ENCODE measurements at places on chromosomes 2 and 18.

- DNase-seq = no peak
Measured at GRCh38 chr18:68428661-68429060, 286.2 kb downstream of the TMX3 start.

DNA sequence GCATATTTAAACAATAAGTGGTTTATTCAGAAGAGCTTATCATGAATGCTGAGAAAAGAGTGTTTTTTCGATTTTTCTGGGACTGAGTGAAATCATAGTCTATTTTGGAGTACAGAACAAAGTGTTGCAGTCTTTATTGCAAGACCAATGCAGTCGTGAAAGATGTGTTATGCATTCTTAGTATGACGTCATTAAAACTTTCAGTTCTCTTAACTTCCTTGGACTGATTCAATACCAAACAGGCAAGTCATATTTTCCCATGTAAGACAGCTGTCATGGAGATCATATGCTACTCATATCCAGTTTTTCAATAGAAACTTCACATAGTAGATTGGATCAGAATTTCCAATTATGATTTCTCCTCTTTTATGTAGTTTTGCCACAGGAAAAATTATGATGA, 92.6 kb downstream of the RIT2 start:
- DNase-seq = no peak

DNA sequence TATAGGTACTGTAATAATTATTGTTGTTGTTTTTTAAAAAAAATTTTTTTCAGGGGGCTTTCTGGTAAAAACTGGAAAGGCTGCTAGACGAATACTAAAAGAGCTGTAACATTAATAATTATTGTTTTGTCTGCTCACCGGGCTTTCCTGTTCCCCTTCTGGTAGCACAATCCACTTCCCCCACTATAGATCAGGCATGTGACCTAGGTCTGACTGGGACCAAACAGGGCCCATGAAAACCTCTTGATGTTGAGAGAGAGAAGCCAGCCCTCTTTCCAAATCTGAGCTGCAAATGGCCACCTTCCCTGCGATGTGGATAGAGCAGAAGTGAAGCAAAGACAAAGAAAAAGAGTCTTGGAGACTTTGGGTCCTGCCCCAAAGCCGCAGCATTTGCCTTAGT, 23.4 kb downstream of the SH2D6 start:
- DNase-seq = no peak

- no peak for DNase-seq
Measured at GRCh38 chr2:68475110-68475509, 7.7 kb downstream of the APLF start.

- DNase-seq = no peak
Measured at GRCh38 chr2:239223310-239224198, 177.3 kb downstream of the HDAC4 start.

DNA sequence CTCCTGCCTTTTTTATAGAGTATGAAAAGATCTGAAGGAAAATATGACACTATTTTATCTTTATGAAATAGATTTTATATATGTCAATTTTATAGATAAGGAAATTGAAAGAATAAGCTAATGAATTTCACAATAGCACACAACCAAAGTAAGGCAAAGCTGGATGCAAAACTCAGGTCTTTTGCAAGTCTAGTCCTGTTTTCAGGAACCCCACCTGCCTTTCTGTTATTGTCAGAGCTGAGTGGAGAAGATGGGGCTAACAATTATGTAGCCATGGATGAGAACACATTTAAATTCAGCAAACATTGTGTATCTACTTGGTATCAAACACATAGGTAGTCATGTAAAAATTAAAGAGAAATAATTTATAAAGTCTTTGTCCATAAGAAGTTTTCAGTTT, 161.5 kb upstream of the ZEB2 start:
- no peak for DNase-seq

DNA sequence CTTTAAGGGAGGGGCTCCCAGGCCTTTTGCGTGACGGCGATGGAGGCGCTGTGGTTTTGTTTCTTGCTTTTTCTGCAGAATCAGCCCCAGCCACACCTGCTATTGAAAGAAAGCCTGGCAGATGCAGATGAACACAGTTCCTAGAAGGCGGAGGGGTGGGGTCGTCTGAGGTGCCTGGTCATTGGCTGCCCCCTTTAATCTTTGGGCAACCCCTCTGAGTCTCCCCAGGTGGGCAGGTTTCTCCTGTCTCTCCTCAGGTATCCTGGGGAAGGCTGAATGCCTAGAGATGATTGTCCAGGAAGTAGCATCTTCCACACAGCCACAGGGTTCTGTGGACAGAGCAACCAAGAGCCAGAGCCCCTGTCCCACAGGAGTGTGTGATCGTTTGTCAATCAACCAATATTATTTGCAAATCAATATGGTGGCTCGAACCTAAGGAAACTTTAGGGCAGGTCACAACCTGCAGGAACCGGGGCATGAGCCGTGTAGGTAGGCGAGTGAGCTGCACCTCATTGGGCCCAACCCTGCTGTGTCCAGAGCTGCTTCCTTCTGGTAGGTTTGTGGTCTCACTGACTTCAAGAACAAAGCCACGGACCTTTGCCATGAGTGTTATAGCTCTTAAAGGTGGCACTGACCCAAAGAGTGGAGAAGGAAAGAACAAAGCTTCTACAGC, 104.3 kb downstream of the NDUFA10 start:
- DNase-seq = no peak

- DNase-seq = no peak
Measured at GRCh38 chr2:122750808-122751207, 995.4 kb downstream of the TSN start.

- DNase-seq = no peak
Measured at GRCh38 chr2:127219171-127220070, 678 bp downstream of the CYP27C1 start.

DNA sequence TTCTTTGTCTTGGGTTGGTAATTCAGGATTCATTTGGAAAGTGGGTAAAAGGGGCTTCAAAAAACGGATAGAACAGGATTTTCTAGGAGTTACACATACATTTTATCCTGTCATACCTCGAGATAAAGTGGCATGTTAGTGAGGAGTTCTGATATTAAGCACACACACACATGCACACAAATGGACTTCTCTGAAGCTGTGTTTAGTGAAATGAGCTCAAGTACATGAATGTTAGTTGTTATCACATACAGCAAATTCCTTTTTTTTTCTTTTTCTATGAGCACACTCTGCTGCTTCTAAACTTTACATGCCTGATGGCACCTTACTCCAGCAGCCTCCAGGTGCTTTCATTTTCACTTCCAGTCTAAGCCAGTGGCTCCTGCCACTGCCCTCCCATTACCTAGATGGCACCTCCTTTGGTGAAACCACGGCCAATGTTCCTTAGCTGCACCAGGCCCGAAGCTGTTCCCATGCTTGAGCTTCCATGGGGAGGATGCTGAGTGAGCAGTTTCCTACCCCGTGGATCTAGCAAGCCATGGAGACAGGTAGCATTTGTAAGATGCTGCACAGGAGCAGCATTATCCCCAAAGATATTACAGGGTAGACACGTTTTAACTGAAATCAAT, 49.7 kb downstream of the STAT1 start:
- DNase-seq = no peak

DNA sequence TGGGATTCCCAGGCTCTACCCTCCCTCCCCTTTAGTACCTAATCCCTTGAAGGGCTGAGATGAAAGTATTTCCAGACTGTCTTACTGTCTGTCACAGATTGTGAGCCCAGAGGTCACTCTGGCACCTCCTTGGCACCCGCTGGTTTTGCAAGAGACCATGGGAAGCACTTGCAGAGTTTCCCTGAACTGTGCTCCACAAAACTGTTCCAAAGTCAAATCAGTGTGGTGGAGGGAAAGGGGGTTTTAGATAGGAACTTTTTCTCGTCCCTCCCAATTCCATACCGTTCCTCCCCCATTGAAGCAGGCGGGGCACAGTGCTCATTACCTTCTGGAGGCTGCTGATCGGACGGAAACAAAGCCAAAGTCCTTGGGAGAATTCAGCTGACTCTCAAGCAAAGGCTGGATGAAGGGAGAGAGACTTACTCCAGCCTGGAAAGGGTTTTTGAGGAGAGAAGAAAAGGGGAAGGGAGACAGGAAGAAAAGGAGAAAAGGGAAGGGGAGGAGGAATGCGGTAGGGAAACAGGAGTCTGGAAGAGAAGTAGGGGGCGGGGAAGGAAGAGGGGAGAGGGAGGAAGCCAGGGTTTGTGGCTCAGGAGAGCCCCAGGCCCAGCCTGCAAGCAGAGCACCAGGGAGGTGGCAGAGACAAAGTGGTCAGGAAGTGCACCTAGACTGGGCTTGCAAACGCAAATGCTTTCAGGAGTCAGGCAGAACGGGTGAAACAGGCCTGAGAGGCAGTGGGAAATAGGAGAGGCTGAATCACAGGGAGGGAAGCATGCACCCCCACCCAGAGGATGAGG, 88.4 kb upstream of the SP3 start:
- no peak for DNase-seq

- DNase-seq = no peak
Measured at GRCh38 chr2:144339048-144339447, 180.9 kb downstream of the ZEB2 start.

DNA sequence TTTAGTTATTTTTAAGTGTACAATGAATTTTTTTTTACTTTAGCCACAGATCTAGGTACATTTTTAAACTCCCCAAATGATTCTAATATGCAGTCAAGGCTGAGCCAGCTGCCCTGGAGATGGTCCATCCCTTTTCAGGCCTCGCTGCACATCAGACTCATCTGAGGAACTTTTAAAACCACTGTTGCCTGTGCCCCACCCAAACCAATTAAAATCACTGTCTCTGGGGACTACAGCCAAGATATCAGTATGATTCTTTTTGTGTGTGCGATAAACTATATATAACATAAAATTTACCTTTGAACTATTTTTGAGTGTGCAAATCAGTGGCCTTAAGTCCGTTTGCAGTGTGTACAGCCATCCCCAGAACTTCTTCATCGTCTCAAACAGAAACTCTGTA, 9.1 kb upstream of the MALT1 start:
- no peak for DNase-seq

- DNase-seq = no peak
Measured at GRCh38 chr2:17640406-17640805, 99.9 kb downstream of the VSNL1 start.

GRCh38 chr2:216665242-216665641, 30.1 kb downstream of the IGFBP5 start:
- DNase-seq = no peak

GRCh38 chr2:168848225-168848624, 42.0 kb downstream of the SPC25 start:
- DNase-seq = no peak

DNA sequence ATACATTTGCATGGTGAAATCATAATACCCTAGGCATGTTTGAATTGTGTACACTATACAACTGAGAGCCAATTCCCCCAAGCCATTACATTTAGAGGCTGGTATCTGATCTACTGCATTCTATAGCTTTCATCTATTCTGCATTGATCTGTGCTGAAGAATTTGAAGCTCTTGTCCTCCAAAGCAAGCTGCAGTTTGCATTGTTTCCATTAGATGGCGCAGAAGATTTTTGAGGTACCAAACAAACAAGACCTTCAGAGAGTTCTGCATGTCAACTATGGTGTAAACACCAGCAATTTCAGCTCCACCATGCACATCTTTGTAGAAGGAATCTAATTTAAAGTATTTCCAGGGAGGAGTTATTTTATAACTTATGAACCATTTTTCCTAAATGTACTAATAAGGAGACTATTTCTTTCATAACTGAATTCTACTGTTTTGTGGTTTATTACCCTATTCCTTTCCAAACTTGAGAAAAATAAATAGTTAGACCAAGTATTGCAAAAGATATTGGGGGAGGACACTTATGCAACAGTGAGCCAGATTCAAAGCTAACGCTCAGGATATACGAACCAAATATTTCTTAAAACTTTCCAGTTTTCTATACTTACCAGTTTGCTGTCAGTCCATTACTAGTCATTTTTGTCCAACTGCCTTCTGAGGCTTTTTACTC, 761.8 kb upstream of the ACVR2A start:
- no peak for DNase-seq

- no peak for DNase-seq
Measured at GRCh38 chr2:47021301-47022009, 105.8 kb upstream of the MCFD2 start.

DNA sequence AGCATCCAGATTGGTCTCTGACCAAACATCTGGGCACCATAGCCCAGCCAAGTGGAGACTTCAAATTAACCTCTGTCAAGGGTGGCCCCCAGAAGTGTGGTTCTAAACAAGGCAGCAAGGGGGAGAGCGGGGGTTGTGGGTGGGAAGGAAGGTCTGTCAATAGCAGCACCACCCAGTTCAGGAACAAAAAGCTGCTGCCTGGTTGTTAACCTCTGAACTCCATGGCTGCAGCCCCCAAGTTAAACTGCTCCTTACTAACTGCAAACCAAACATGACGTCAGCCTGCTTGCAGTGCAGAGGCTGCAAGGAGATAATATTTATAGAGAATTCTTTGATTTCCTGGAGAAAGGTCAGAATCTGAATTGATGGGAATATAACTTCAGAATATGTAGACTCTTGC, 76.5 kb downstream of the ARL4C start:
- no peak for DNase-seq

DNA sequence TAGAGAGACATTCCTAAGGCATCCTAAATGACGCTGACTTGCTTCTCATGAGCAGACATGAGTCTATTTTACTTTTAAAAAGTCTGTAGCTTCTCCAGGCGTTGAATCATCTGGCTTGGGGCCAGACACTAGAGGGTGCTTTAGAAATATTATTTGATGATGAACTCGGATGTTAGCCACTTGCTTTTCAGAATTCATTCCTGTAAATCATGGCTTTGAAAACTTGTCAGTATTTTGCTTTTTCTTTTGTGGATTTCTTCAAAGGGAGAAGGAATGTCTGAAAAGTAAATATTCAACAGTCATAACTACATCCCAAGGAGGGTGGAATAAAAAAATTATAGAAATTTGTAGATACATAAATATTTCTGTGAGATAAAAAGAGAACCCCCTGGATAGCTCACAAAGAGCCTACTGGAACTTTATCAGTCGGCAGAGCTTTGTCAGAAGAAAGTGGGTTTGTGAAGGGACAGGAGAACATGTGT, 370.8 kb downstream of the OSR1 start:
- DNase-seq = no peak

GRCh38 chr18:42931491-42931890, 184.0 kb downstream of the RIT2 start:
- no peak for DNase-seq

DNA sequence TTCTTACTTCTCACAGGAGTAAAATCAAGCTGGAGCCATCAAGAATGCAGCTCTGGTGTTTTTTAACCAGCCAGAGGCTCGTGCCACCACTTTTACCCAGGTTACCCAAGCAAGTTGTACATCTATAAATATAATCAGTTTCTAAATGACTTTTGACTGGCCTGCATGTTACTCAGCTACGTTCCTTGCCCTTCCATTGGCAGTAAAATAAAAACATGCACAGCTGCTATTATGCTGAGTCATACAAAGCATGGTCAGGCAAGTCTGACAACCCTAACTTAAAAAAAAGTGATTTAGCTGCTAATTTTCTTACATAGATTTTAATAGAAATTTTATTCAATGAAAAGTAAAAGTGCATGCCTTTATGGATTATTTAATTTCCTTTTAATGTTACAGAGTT, 111.7 kb upstream of the CSRNP3 start:
- DNase-seq = no peak

GRCh38 chr2:112095681-112096080, 40.6 kb downstream of the TMEM87B start:
- DNase-seq = no peak

DNA sequence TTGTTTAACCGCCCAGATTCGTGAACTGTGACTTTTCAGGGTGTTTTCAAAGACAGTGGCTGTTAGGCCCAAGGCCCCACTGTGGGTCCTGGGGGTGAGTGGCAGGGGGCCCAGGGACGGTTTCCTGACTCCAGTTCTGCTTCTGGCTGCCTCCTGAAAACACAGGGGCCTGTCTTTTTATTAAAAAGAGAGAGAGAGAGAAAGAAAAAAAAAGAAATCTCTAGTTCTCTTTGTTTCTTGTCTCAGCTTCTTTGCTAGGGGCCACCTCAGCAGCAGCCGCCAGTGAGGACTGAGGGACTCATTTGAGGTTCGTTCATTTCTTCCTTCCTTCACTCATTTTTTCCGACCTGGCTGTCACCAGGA, 15.4 kb upstream of the E2F6 start:
- no peak for DNase-seq

Measured in NK-92 treated with Interleukin-12 subunit alpha and Interleukin-12 subunit beta, amount 100 ng/mL, for 24 hours (cell line).